K562 (cell line): ENCODE measurements at places on chromosomes 2 and 18. TPM values are rescaled to one million over a fixed set of nuclear protein-coding genes. Genes with fewer than 3 reads are reported as not detected.

DNA sequence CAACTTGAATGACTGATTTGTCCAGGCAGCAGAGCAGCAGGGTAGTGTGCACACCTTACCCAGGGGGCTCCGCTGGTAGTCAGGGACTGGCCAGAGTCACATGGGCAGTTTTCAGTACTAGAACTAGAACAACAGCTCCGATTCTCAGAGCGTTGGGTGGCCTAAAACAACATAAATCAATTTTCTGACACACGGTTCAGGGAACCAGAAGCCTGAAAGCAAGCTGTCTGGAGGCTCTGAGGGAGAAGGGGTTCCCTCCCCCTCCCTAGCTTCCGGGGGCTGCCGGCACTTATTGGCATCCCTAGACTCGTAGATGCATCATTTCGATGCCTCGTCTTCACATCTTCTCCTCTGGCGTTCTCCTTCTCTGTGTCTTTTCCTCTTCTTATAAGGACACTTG lies 13.4 kb upstream of the ITGB6 start:
- 0 out of 2 replicates have a peak, but pooled peaks cover 5% of the 10 kb centered on the region for H3K27me3 ChIP-seq
- no peak overlapping the region for H3K27ac ChIP-seq
- no peaks in the 10 kb centered on the region for H3K4me1 ChIP-seq
- no peaks in the 10 kb centered on the region for H3K36me3 ChIP-seq
- H3K4me3 ChIP-seq = no peak overlapping the region
- DNase-seq = no peak

- DNase-seq = no peak
- H3K4me1 ChIP-seq = no peaks in the 10 kb centered on the region
- H3K36me3 ChIP-seq = no peaks in the 10 kb centered on the region
- H3K27ac ChIP-seq = no peak overlapping the region
- no peaks in the 10 kb centered on the region for H3K27me3 ChIP-seq
Measured at GRCh38 chr2:229563388-229563787, 151.0 kb downstream of the DNER start.

DNA sequence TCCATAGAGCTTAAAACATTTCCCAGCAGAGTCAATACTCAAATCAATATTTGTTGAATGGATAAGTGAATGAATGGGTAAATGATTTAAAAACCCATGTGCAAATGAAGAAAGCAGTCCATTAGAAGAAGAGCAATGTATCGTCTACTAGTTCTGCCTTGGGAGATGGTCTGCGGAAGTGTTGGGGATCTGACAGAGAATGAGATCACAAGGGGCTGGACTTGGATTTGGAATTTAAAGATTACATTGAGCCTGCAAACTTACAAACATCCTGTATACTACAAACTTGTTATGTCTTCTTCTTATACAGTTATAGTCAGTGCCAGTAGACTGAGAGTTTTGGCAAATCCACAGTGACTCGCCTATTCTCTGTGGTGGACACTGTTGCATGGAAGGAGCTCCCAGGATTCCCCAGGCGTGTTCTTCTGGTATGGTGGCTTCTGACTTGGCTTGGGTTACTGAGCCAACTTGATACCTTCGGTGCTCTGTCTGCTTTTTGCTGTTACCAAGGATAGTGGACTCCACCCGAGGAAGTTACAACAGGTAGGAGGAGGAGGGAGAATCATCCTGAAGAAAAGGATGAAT lies 163.3 kb upstream of the SERPINE2 start:
- H3K27ac ChIP-seq = no peak overlapping the region
- H3K4me3 ChIP-seq = no peak overlapping the region
- no peaks in the 10 kb centered on the region for H3K36me3 ChIP-seq

GRCh38 chr2:212223696-212224095 lies 314.9 kb downstream of the ERBB4 start:
- no peaks in the 10 kb centered on the region for H3K4me1 ChIP-seq
- no peaks in the 10 kb centered on the region for H3K36me3 ChIP-seq
- DNase-seq = no peak
- H3K4me3 ChIP-seq = no peak overlapping the region
- H3K27ac ChIP-seq = no peak overlapping the region
- H3K27me3 ChIP-seq = no peaks in the 10 kb centered on the region

DNA sequence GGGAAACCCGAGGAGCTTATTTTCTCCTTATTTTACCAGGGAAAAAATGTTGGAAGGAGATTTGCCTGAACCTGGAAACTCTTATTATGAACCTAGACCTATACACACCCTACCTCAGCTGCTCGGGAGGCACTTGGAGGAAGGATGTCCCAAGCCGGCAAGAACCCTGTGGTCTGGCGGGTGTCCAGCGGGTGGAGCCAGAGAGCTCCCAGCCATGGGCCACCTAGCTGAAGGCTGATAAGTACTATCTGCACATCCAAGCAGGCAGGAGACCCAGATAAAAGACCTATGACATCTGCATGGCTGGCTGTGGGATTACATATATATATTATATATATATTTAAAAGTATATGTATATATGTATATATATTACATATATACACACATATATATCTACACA lies 1.1 kb upstream of the SLC14A1 start:
- H3K4me3 ChIP-seq = no peak overlapping the region
- no peaks in the 10 kb centered on the region for H3K4me1 ChIP-seq
- H3K27me3 ChIP-seq = peaks cover 9% of the 10 kb centered on the region; the same call in 2 of the 3 replicates
- no peaks in the 10 kb centered on the region for H3K36me3 ChIP-seq
- no peak overlapping the region for H3K27ac ChIP-seq
- peak; percentile 87 for DNase-seq

- H3K27ac ChIP-seq = no peak overlapping the region
- H3K36me3 ChIP-seq = no peaks in the 10 kb centered on the region
- H3K4me3 ChIP-seq = no peak overlapping the region
- no peak for DNase-seq
Measured at GRCh38 chr2:20641123-20641985, 9.5 kb downstream of the HS1BP3 start.

DNA sequence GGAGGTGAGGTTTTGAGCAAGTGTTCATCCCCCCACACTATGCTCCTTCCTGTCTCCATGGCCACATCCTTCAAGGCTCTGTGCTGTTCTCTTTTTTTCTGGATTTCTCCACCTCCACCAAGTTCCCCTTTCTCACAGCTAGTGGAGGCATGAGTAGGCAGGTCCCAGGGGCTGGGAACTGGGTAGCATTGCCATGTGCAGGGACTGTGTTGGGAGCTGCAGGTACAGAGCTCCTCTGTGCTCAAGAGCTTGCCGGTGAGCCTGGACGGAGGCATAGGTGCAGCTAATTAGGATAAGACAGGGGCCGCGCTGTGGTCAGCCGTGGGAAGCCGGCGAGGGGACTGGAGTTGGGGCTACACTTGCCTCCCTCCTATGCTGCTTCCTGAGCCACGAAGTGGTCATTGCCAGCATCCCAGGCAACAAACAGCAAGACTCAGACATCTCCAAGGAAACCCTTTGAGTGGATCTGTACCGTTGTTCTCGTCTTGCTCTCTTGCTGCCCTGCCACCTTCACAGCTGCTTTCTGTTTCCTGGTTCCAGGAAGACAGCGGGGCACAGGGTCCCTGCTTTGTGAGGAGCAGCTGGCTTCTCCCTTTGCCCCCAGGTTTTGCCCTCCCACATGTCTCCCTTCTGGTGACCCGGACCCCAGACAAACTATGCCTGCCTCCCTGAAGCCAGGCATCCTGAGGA lies 36.9 kb downstream of the ATOH8 start:
- no peaks in the 10 kb centered on the region for H3K36me3 ChIP-seq
- H3K4me1 ChIP-seq = peaks cover 2% of the 10 kb centered on the region; the same call in 1 of the 2 replicates

DNA sequence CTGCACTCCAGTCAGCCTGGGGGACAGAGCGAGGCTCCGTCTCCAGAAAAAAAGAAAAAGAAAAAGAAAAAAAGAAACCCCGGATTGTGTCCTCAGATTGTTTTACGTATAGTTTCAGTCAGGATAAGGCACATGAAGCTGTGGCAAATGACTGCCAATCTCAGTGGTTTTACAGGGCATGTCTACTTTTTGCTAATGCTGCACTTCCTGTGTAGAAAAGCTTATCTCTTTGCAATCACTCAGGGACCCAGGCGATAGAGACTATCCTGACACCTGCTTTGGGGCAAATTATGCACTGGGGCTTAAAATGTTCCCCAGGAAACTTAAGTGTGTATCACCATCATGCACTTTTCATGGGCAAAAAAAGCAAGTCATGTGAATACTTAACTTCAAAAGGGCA lies 103.7 kb upstream of the MEIS1 start:
- peaks cover 25% of the 10 kb centered on the region for H3K27me3 ChIP-seq
- no peak overlapping the region for H3K27ac ChIP-seq
- H3K4me3 ChIP-seq = no peak overlapping the region
- no peaks in the 10 kb centered on the region for H3K4me1 ChIP-seq

- no peak for DNase-seq
- no peaks in the 10 kb centered on the region for H3K36me3 ChIP-seq
- H3K27me3 ChIP-seq = peaks cover 6% of the 10 kb centered on the region; the same call in 2 of the 3 replicates
- H3K27ac ChIP-seq = no peak overlapping the region
- H3K4me3 ChIP-seq = no peak overlapping the region
- H3K4me1 ChIP-seq = no peaks in the 10 kb centered on the region
Measured at GRCh38 chr2:174775571-174775980, 11.3 kb upstream of the CHRNA1 start.

DNA sequence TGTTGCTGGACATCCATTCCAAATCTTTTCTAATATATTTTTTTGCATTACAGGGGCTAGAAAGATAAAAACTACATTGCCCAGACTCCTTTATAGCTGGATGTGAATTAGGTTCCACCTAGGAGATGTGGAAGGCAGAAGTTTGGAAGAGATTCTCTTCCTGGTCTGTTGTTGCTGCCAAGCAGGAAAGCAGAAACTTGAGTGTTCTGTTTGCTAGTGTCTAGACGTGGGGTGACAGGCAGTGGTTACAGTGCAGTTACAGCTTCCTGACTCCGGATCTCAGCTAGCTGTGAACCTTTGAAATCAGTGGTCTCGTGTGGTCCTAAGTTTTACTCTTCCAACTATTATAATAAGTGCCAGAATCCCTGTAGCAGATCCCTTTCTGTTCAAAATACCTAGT lies 46.2 kb downstream of the COL4A4 start:
- H3K4me3 ChIP-seq = no peak overlapping the region
- H3K4me1 ChIP-seq = no peaks in the 10 kb centered on the region
- no peaks in the 10 kb centered on the region for H3K36me3 ChIP-seq
- no peak for DNase-seq

GRCh38 chr2:235847576-235847975 lies 320.6 kb downstream of the GBX2 start:
- no peak for DNase-seq
- H3K27ac ChIP-seq = no peak overlapping the region
- no peaks in the 10 kb centered on the region for H3K27me3 ChIP-seq
- H3K4me1 ChIP-seq = peaks cover 4% of the 10 kb centered on the region; the same call in 1 of the 2 replicates

- no peaks in the 10 kb centered on the region for H3K27me3 ChIP-seq
- H3K4me3 ChIP-seq = no peak overlapping the region
- no peak for DNase-seq
- peaks cover 2% of the 10 kb centered on the region; the same call in 1 of the 3 replicates for H3K36me3 ChIP-seq
- H3K4me1 ChIP-seq = peaks cover 4% of the 10 kb centered on the region; the same call in 1 of the 2 replicates
Measured at GRCh38 chr2:157809212-157809611, 66.9 kb downstream of the ACVR1 start.

DNA sequence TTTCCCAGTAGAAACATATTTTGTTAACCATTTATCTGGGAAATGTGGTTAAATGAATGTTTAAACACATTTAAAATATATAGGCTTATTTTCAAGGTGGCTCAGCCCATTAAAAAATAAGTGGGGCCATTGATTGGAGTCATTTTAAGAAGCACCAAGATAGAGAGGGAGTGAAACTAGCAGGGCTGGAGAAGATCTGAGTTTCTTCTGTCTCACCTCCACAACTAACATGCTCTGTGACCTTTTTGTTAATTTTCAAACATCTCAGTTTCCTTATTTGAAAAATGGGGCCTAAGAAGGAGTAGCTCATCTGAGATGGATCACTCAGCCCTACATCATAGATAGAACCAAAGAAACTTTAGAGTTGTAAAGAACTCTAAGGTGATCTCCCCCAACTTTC lies 254.8 kb downstream of the KCNS3 start:
- H3K4me3 ChIP-seq = no peak overlapping the region
- no peaks in the 10 kb centered on the region for H3K4me1 ChIP-seq
- no peaks in the 10 kb centered on the region for H3K27me3 ChIP-seq
- no peak for DNase-seq
- H3K36me3 ChIP-seq = no peaks in the 10 kb centered on the region

GRCh38 chr2:90209009-90209408 lies 1517.5 kb downstream of the RPIA start:
- H3K27me3 ChIP-seq = no peaks in the 10 kb centered on the region
- H3K27ac ChIP-seq = no peak overlapping the region
- no peaks in the 10 kb centered on the region for H3K36me3 ChIP-seq
- H3K4me1 ChIP-seq = no peaks in the 10 kb centered on the region

DNA sequence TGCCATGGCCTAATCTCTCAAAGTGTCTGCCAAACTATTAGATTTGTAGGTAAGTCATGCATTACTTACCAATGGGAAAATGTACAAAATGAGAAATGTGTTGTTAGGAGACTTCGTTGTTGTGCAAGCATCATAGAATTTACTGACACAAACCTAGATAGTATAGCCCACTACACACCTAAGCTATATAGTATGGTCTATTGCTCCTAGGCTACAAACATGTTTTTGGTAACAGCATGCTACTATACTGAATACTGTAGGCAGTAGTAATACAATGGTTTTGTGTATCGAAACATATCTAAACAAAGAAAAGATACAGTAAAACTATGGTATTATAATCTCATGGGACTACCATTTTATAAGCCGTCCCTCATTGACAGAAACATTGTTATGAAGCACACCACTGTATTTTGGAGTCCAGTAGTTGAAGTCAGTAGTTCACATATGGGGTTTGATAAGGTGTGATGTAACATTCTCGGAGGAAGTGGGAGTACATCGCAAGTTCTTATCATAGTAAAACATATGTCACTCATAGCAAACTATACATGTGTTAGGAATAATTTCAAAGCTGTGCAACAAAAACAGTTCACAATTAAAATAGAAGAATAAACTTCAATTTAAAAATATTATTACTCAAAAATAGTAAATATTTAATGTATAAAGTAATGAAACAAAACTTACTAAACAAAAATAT lies 12.0 kb upstream of the GTF2A1L start:
- peaks cover 16% of the 10 kb centered on the region for H3K4me1 ChIP-seq
- peak; percentile 78 for DNase-seq
- peak overlapping the region; percentile 91 for H3K27ac ChIP-seq
- H3K27me3 ChIP-seq = no peaks in the 10 kb centered on the region
- H3K4me3 ChIP-seq = no peak overlapping the region

GRCh38 chr2:67256892-67257291 lies 140.2 kb upstream of the ETAA1 start:
- no peak for DNase-seq
- no peaks in the 10 kb centered on the region for H3K4me1 ChIP-seq
- H3K4me3 ChIP-seq = no peak overlapping the region
- H3K27ac ChIP-seq = no peak overlapping the region
- no peaks in the 10 kb centered on the region for H3K36me3 ChIP-seq
- no peaks in the 10 kb centered on the region; the same call in 2 of the 3 replicates for H3K27me3 ChIP-seq

- H3K27ac ChIP-seq = no peak overlapping the region
- no peaks in the 10 kb centered on the region for H3K4me1 ChIP-seq
- no peak overlapping the region for H3K4me3 ChIP-seq
- no peaks in the 10 kb centered on the region for H3K36me3 ChIP-seq
- peak; percentile 53 for DNase-seq
- 0 out of 2 replicates have a peak, but pooled peaks cover 3% of the 10 kb centered on the region for H3K27me3 ChIP-seq
Measured at GRCh38 chr2:157336137-157337010, 10.8 kb upstream of the ERMN start.

Gene GALNT3
- total RNA-seq = 0.13 and 0.29 TPM in 2 replicates

Gene MPV17
- total RNA-seq = 66.8 and 71.2 TPM in 2 replicates

Gene GPR35
- total RNA-seq = 0.20 and 0.33 TPM in 2 replicates

Gene RAB17
- 0.13 and 0.16 TPM in 2 replicates for total RNA-seq

Gene TSGA10
- total RNA-seq = 2.8 TPM in 2 replicates

Gene PAX8
- 1.3 and 2.1 TPM in 2 replicates for total RNA-seq

Gene ZEB2
- total RNA-seq = 101 and 113 TPM in 2 replicates

Gene PCARE
- total RNA-seq = not detected in 2 replicates

Gene GALR1
- total RNA-seq = not detected in 2 replicates

Gene BBS5
- 5.0 and 6.5 TPM in 2 replicates for total RNA-seq

Gene AQP12A
- not detected in 2 replicates for total RNA-seq

Gene CFC1
- not detected in 2 replicates for total RNA-seq

Gene GALM
- 21.8 and 22.7 TPM in 2 replicates for total RNA-seq

Gene OR6B3
- not detected in 2 replicates for total RNA-seq

Gene EGR4
- not detected in 2 replicates for total RNA-seq
